ENCODE measurements at places on chromosomes 5 and 9.

- no peak for DNase-seq
These were observed 57.2 kb downstream of the MARCHF3 start for GRCh38 chr5:126973193-126973592.

DNA sequence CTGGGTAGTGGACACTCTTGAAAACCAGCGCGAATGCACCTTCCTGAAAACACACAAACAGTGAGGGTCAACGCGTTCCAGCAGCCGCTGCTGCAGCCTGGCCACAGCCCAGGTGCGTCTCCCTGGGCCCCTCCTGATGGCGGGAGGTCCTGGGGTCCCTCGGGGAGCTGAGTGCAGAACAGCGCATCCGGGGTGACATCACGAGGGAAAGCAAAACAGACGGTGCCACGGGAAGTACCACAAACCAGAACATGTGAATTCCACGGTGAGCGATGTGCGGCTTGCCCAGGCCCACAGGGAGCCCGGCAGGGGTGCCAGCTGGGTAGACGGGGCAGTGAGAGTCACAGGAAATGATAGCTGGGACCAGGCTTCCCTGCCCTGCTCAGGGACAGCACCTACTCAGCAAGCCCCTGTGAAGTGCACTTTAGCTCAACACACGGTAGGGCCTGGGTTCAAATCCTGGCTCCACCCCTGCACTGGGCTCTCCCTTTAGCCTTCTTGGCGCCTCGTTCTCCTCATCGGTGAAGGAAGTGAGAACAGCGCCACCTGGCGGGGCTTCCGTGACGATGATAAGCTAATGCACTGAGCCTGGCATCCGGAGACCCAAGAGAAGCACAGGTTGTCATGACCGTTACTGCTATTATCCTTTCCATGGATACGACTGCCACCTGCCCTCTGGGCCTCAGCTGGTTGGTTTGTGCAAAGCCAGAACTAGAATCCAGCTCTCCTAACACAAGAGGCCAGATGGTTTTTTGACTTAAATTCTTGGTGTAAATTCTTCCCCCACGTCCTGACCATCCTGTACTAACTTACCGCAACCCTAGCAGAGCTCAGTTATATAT lies 24.6 kb downstream of the GFPT2 start:
- peak; percentile 55 for DNase-seq

DNA sequence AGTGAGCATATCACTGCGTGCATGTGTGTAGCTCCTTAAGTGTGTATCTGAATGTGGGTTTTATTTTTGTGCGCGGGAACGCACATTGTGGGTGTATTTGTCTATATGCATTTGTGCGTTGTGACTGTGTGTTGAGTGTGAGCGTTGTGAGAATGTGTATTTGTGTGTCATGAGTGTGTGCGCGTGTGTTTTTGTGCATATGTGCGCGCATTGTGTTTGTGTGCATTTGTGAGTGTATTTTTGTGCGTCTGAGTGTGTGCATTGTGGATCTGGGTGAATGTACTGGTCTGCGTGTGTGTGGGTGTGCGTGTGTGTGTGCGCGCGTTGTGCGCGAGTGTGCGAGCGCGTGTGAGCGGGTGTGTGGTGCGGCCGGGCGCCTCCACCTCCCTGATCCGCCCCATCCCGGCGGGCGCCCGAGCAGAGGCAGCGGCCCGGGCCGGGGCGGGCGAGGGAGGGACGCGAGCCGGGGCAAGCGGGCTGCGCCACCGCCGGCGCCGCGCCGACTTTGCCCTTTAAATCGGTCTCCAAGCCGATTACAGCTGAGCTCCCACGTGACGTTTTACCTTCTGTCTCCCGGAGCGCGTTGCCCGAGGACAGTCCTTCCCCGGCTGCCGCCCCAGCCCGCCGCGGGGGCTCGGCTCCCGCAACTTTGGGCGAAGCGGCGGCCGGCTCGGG lies at the start of gene RASGRF2:
Gene RASGRF2 (plus strand): TSS at position 596 of the 675 bp plus-strand sequence. CDS start 376 bp downstream, outside the sequence.
- no peak for DNase-seq

DNA sequence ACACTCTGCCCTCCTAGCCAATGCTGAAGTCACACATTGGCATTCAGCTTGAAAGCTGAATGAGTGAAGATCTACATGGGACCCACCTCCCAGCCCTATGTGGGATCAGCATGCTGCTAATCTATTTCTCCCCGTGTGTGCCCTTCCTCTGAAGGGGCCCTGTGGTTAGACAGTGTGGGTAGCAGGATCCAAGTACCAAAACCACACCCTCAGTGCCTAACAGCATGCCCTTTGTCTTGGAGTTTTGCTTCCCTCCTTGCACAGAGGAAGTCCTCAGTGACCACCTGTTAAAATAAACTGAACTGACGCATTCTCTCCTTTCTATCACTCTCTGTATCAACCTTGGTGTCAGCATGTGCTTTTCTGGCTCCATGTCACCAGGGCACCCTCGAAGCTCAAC lies 25.0 kb downstream of the SH3TC2 start:
- no peak for DNase-seq

GRCh38 chr5:868428-869135 lies 17.8 kb upstream of the ZDHHC11 start:
- DNase-seq, result no peak

DNA sequence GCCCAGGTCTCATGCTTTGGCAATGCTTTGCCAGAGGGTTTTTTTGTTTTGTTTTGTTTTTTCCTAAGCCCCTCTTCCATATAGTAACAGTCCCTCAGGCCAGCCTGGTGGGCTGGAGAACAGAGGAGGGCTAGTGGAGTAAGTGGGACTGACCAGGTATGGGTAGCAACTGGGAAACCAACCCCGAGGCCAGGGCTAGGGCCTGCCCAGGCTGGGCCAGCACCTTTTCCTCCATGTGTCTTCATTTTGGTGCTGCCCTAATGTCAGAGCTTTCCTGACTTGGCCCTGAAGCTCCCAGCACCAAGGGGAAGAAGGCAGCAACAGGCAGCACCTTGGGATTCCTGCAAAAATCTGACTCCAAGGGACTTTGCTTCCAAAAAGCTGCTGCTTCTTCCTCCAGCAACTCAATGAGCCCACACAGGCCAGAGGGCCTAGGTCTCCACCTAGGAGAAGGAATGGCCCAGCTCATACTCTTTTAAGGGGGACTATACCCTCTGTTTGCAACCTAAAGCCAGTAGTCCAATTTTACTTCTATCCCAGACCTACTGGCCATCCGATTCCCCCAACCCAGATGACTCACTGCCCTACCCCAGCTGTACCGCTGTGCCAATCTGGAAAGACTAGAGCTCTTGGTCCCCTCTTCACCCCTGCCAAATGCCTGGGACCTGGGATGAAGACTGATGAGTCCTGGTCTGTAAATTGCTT lies 105.1 kb downstream of the PSD2 start:
- no peak for DNase-seq

GRCh38 chr5:115070737-115071136 lies 99.0 kb downstream of the TRIM36 start:
- DNase-seq, result no peak

- no peak for DNase-seq
These were observed 161.0 kb downstream of the SLC25A46 start for GRCh38 chr5:110899566-110900412.

DNA sequence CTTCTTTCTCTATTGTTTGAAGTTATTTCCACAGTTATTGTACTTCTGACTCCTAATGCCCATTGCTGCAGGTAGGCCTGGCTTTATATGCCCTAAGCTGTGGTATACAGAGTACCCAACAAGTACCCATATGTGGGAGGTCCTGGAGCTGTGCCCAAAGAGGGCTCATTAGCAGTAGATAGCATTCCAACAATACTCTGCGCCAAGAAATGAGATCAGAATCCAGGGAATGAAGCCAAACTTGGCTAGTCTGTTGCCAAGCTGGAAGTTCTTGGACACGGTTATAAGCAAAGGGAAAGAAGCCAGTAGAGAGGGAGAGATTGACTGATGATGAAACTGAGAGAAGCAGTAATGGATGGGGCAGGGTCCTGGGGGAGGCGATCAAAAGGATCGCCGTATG lies 29.7 kb upstream of the FAM169A start:
- DNase-seq, result no peak

- DNase-seq, result no peak
These were observed 237.3 kb downstream of the ZSWIM6 start for GRCh38 chr5:61569353-61569752.

GRCh38 chr5:87398981-87399614 lies 13.6 kb downstream of the CCNH start:
- no peak for DNase-seq

DNA sequence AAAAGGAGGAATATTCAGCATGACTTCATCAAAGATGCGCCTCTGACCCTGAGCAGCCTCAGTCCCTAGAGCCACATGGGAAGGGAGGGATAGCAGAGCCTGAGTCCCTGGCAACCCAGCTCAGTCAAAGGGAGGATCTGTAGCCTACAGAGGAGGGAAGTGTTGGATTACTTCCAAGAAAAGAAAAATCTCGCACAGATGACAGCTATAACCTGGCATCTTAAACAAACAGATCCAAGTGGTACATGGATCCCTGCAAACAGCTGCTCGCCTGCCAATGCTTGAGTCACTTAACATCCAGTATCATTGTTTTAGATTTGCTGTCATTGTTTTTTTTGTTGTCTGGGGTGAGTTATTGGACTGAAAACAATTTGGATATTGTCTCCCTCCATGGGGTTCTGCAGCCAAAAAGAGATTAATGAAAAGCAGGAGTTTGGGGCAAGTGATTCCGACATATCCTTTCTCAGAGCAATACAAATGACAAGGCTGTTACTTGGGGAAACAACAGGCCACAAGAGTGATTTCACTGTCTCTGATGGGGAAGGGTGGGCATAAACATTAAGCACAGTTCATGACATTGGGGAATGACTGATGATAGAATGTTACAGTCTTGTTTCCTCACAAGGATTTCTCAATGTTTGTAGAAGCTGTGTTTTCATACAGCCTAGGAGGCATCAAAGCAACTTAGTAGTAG lies 153.5 kb upstream of the KIF2A start:
- no peak for DNase-seq

- DNase-seq, result no peak
These were observed 256.8 kb downstream of the ROR2 start for GRCh38 chr9:91693226-91693625.

- DNase-seq, result no peak
These were observed 35.0 kb upstream of the PCSK5 start for GRCh38 chr9:75855509-75855908.

- DNase-seq, result no peak
These were observed 1.7 kb downstream of the TPM2 start for GRCh38 chr9:35687972-35688557.

All from stimulated activated CD8-positive, alpha-beta memory T cell treated with anti-CD3 and anti-CD28 coated beads, Interleukin-15, amount 100 ng/mL, for 4 hours (primary cell).